ENCODE measurements at places on chromosomes 11 and 22.

GRCh38 chr22:29265929-29266328 is 1.9 kb downstream of the RHBDD3 start:
- DNase-seq, result no peak

GRCh38 chr11:91470656-91471055 is 754.0 kb upstream of the FAT3 start:
- DNase-seq, result no peak

DNA sequence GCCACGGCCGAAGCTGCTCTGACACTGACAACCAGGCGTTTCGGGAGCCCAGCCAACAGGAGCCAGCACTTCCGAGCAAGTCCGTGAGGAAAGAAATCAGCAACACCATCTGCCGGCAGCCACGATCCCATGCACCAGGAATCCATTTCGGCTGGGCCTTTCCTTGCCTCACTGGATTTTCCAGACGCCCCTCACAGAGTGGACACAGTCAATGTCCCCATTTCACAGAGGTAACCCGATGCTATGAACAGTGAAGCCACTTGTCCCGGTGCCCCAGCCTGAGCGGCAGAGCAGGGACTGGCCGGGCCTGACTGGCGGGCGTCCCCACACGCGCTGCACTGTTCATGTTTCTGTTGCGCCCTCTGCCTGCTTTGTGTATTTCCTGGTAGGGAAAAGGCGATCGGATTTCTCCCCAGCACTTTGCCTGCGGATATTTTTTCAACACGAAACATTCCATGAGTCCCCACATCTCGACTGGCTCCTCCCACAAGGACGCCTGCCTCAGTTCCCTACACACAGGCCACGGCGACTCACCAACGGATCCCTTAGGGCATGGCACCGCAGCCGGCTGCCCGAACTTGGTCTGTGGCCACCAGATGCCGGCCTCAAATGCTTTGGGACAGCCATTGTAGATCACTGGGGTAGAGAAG is 55.3 kb downstream of the TRMU start:
- DNase-seq, result peak; percentile 70

GRCh38 chr22:26945565-26945964 is 288.2 kb downstream of the MIAT start:
- DNase-seq, result no peak
